ENCODE measurements at places on chromosomes 11 and 22.

GRCh38 chr22:44573451-44573850 is 75.4 kb upstream of the RTL6 start:
- no peak for DNase-seq

GRCh38 chr22:37968452-37969251 is 15.2 kb downstream of the POLR2F start:
- no peak for DNase-seq

- DNase-seq, result no peak
Observed at GRCh38 chr11:123659311-123659710, 4.9 kb upstream of the SCN3B start.

DNA sequence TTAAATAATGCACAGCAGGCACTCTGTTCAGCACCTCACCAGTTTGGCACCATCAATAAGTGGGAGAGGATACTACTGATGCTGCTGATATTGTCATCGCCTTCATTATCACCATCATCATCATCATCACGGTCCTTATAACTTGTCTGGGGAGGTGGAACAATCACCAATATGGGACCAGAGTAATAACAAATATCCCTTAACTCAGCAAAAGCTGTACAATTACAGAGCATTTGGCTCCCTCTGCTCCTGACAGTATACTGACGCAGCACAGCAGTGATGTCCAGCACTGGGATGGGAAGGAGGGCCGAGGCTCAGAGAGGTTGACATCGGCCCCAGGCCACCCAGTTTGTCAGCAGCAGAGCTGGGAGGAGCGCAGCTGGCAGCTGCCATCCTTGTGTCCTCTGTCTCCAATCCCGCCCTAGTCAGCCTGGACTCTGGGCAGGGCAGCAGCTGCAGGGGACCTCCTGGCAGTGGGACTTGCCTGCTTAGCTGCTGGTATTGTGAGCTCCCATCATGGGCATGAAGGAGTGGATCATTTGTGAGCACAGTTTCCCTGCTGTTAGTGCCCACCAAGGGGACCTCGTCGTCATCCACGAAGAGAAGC is 90.0 kb downstream of the DHCR7 start:
- DNase-seq, result no peak

DNA sequence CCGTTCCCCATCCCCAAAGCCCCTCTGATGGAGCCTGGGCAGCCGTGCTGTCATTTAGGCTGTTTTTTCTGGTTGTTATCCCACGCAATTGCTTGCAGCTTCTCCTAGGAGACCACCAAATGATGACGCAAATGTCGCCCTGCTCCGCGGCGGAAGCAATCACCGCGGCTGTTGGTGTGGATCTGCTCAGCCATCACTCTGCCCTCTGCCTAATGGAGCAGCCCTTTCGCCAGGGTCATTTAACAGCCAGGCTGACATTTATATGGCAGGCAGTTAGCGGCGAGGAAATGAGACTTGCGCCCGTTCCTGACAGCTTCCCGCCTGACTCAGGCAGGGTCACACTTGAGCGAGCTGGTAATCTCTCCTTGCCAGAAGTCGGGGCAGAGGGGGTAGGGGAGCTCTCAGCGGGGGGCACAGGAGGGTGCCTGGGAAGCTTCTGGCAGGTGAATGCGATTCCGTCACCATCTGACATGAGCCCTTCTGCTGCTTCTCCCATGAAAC is 97.9 kb upstream of the RTL6 start:
- peak; percentile 18 for DNase-seq

- DNase-seq, result no peak
Observed at GRCh38 chr22:33850724-33851123, 69.6 kb downstream of the LARGE1 start.

DNA sequence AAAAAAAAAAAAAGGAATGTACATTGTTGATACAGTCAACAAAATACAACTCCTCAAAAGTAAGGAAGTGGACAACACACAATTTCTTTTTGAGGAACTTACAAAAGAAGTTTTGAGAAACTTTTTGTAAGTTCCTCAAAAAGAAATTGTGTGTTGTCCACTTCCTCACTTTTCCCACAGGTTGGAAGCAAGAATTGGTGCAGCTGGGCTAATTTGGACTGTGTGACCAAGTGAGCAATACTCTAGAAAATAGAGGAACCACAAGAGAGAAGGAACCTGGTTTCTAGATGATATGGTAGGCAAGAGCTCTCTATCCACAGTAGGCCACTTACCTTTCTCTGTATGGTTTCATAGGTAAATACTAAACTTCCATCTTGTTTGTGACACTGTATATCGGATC is 1053.8 kb downstream of the LRRC4C start:
- DNase-seq, result no peak

DNA sequence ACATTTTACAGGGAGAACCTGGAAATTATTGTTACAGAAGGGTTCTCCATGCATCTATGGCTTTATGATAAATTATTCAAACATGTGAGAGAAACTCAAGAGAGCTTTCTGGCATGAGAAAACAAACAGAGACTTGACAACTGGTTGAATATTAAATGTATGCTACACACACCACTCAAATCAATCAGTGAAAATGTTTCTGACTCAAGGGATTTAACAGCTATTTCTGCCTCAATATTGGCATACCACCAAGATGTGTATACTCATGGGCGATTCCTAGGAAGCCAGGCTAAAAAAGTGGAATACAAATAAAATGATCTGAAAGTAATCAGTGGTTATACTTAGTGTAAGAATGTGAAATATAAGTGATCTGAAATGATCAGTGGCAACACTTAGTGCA is 15.8 kb upstream of the OR51T1 start:
- DNase-seq, result peak; percentile 18

- peak; percentile 33 for DNase-seq
Observed at GRCh38 chr22:45163099-45163450, 650 bp upstream of the NUP50 start.

DNA sequence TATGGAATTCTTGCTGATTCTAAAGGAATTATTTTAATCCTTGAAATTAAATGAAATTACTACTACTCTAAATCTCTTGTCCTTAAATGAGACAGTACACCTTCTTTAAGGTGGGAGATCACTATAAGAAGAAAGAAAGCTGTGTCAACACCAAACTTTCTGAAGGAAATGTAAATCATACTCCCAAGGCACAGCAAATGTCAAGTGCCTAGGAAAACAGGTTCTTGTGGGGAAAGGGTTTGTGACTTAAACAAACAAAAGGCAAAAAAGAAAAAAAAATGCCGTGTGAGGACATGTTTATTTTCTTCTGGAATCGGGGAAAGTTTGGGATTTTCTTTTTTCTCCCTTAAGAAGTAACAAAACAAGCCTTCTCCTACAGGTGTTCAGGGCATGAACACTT is 745.1 kb downstream of the DLG2 start:
- DNase-seq, result no peak

All from fibroblast of skin of right biceps (primary cell).